ENCODE measurements at places on chromosomes 16 and 17.

DNA sequence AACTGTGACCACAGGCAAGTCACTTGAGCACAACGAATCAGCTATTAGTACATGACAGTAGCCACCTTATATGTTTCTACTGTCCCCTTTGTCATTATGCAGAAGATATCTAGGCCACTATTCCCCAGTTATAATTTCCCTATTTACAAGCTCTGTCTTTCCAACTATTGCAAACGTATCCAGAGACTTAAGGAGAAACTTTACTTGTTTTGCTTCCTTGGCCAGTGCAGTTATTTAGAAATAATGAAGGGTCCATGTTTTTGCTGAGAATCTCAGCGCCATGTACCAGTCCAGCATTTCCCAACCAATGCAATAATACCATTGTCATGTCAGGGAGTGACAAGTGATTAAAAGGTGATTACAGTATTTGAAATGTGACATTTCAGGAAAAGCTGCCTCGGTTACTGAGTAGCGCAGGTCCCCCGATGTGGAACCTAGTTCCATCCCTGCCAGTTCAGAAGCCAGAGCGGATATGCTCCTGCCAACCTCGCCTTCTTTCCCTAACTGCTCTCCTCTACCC is 743 bp downstream of the ZNF624 start:
- peak; percentile 4 for DNase-seq

DNA sequence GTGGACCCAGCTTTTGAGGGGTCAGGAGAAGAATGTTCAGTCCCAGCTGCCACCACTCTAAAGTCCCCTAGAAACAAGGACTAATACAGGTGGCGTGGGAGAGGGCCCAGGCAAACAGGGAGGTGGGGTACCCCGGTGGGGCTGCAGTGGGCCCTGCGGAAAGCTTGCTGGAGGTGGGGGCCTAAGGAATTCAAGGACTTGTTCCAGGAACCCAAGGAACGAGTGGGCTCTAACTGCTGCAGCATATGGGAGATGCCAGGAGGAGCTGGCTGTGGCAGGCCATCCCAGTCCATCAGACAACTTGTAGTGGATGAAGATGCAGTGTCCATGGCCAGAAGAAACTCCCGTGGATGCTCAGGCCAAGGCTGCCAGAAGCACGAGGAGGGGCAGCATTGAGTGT is 10.6 kb downstream of the SNX20 start:
- DNase-seq = no peak

DNA sequence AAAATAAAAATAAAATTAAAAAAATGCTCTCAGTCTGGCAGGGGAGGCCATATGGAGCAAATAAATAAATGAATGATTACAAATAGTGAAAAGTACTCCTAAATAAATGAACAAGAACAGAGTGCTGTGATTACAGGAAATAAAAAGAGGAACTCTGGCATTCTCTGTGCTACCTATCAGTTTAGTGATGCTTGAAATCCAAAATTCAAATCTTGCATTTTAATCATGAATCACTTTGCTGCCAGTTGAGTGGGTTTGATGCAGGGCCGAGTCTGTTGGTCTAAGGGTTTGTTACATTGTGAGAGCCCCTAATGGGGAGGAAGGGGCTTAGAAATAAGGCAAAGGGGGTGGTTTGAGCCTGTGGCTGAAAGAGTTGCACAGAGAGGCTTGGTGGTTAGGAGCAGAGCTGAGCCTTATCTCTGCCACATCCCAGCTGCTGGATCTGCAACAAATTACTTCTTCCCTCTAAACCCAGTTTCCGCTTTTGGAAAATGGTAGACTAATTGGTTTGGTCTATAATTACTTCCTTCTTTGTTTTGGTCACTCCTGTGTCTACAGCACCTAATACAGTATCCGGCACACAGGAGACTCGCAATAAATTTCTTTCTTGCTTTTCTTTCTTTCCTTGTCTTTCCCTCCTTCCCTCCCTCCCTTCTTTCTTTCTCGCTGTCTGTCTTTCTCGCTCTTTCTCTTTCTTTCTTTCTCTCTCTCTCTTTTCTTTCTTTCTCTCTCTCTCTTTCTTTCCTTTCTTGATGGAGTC is 6.3 kb upstream of the ABCC1 start:
- no peak for DNase-seq

DNA sequence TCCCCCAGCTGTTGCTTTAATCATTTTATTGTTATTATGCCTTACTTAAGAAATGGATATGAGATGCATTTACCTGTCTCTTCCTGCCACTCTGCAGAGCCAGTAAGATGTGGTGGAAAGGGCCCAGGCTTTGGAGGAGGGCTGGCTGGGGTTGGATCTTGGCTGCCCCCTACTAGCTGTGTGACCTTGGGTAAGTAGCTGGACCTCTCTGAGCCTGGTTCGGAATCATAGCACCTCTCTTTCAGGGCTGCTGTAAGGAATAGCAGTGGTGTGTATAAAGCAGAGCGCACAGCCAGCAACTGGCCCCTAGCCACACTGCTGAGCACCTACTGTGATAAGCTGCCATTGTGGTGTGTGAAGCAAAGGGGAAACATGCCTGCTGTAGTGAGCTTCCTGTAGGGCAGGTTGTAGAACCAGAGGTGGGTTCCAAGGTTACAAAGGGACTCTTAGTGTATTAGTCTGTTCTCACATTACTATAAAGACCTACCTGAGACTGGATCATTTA is 23.9 kb downstream of the MAPT start:
- no peak for DNase-seq

- peak; percentile 81 for DNase-seq
These were observed 7.9 kb downstream of the NAT9 start for GRCh38 chr17:74768069-74768762.

DNA sequence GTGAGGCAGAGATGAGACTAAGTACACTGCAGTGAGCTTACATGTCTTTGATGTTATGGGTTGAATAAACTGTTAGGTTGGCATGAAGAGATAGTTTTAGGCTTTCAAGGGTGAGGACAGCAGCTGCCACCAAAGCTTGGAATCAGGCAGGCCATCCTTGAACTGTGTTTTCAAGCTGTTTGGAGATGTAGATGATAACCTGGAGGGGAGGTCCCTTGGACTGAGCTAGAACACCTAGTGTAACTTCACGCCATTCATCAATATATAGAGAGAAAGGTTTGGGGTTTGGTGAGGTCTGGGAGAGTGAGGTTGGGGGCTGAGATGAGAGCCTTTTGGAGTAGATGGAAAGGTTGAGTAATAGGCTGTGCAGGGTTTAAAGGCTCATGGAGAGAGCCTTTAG is 2447.0 kb downstream of the TP53TG3F start:
- DNase-seq = no peak

- DNase-seq = peak; percentile 85
These were observed 2.2 kb upstream of the KRT19 start for GRCh38 chr17:41530062-41531048.
